Activated effector memory CD4-positive, alpha-beta T cell treated with Interleukin-2 at 50 U/mL for 16 hours (primary cell): ENCODE measurements at places on chromosomes 4 and X.

- no peak for DNase-seq
Observed at GRCh38 chr4:148380291-148380690, 61.9 kb downstream of the NR3C2 start.

DNA sequence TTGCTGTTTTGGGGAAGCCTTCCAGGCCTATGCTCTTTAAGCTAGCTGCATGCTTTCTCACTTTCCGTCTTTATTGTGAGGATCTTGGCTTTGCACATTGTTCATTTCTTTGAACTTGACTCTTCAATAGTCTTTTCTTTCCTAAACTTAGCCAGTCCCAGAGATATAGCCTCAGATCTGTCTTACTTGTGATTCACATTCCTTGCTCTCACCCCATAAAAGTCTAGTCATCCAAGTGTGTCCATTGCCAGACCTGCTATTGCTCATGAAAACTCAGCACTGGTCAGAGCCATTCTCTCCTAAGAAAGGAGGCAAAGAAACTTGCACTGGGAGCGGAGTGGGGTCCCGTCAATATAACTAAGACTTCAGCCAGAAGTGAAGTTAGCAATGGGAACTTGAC is 275.0 kb upstream of the CTSO start:
- no peak for DNase-seq

- no peak for DNase-seq
Observed at GRCh38 chr4:94338681-94339351, 3.8 kb downstream of the HPGDS start.

GRCh38 chrX:124975456-124975855 is 344.2 kb upstream of the TEX13C start:
- DNase-seq, result no peak

DNA sequence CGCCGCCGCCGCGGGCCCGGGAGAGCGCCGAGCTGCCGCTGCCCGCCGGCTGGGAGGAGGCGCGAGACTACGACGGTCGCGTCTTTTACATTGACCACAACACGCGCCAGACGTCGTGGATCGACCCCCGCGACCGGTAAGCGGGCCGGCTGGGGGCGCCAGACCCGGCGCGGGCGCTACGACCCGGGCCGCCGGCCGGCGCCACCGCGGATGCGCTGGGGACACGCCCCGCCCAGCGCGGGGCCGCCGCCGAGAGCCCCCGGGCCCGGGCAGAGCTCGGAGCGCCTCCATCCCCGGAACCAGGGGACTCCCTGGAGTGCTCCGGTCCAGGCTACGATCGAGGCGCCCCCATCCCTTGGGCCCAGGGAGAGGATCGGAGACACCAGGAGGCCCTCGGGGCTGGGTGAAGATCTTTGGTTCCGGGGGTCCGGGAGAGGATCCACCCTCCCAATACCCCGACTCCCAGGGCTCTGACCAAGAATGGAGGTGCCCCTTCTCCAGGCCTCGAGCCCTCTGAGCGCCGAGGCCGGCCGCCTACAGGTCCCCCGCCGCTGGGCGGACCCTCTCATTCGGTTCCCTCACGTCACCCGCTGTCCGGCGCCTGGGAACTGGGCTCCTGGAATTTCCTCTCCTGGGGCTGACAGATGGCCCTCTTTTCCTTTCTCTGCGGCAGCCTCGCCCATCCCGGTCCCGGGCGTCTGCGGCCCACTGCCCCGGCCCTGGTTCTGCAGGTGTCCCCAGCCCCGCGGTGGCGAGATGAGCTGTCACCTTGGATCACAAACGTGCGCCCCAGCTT is 48.8 kb downstream of the CLDN34 start:
- DNase-seq, result no peak

GRCh38 chr4:47391256-47391655 is 72.2 kb downstream of the COMMD8 start:
- DNase-seq, result no peak

GRCh38 chr4:53043891-53044650 is 182.0 kb downstream of the RASL11B start:
- no peak for DNase-seq

DNA sequence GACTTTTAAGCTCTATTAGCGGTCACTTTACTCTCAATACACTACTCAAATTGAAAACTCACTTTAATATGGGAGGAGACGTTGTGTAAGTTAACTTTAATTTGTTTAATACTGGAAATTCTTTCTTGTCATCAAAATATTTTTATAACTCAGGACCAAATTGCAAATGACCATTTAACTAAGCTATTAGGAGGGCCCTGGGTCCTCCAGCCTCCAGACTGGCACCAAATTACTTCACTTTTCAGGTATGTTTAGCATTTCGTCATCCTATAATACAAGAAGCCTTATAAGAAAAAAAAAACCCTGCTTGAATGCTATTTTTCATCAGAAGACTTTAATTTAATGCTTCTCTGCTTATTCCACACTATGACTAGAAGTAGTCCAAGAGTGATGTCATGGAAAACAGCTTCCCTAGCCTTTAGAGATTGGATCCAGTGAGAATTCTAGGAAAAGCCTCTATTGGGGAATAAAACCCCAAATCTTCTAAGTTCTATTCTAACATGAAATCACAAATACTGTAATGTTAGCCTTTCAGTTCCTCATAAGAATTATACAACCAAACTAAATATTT is 6.6 kb downstream of the KLHL15 start:
- no peak for DNase-seq

GRCh38 chr4:4729206-4729605 is 130.3 kb upstream of the MSX1 start:
- no peak for DNase-seq
